ENCODE measurements at places on chromosomes 7 and 10.

- no peak for DNase-seq
These were observed 52.0 kb upstream of the ST8SIA6 start for GRCh38 chr10:17506390-17506789.

- no peak for DNase-seq
These were observed 734 bp downstream of the PTPN12 start for GRCh38 chr7:77537778-77538280.

DNA sequence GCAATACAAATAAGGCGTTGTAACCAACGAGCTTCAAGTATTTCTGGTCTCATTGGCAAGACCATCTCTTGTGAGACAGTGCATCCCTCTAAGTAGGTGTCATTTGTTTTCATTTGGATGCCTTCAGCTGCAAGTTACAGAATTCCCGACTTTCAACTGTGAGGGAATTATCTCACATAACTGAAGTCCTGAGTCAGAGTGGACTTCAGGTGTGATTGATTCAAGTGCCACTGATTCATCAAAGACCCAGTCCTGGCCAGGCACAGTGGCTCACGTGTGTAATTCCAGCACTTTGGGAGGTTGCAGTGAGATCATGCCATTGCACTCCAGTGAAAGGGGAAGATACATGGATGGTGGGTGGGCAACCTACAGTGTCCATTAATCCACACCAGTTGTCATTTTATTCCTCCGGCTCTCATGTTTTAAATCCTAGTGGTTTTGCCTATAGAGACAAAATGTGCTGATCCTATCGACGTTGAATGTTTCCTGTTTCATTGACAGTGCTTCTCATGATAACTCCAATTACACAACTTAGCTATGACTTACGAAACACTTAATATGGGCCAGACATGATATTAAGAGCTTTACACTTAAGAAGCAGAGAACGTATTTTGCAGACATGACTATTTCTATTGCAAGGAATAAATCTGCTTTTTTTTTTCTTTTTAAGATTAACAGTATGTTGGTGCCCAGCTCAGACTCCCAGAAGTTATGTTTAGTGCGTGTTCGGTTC lies 268.0 kb downstream of the FRMD4A start:
- no peak for DNase-seq

GRCh38 chr10:130621231-130621775 lies 485.1 kb downstream of the GLRX3 start:
- DNase-seq, result no peak
